GM23338 (cell line): ENCODE measurements at places on chromosomes 6 and 20. TPM values are rescaled to one million over a fixed set of nuclear protein-coding genes. Genes with fewer than 3 reads are reported as not detected.

The STX11 gene
- 0.08 and 0.35 TPM in 2 replicates for total RNA-seq

The NRSN1 gene
- 0.54 and 1.5 TPM in 2 replicates for total RNA-seq

The NKAIN2 gene
- 1.1 TPM in 1 of 2 replicates, not detected in the other for total RNA-seq

The TNNC2 gene
- total RNA-seq = 0.59 TPM in 1 of 2 replicates, not detected in the other

The MEI4 gene
- 0.16 and 0.63 TPM in 2 replicates for total RNA-seq

The PPP1R16B gene
- 11.5 and 12.0 TPM in 2 replicates for total RNA-seq

The ILRUN gene
- 76.4 and 80.1 TPM in 2 replicates for total RNA-seq

The TREM1 gene
- total RNA-seq = not detected in 2 replicates

The PACSIN1 gene
- 6.2 and 8.7 TPM in 2 replicates for total RNA-seq

The MYBL2 gene
- 95.3 and 131 TPM in 2 replicates for total RNA-seq

GRCh38 chr6:52588087-52588709, 11.3 kb upstream of the TRAM2 start:
- H3K36me3 ChIP-seq = no peaks in the 10 kb centered on the region
- no peaks in the 10 kb centered on the region; the same call in 1 of the 2 replicates for H3K4me1 ChIP-seq
- H3K4me3 ChIP-seq = no peak overlapping the region
- DNase-seq = no peak
- H3K27me3 ChIP-seq = no peaks in the 10 kb centered on the region

- no peak overlapping the region for H3K27ac ChIP-seq
- H3K27me3 ChIP-seq = no peaks in the 10 kb centered on the region
- no peak overlapping the region for H3K4me3 ChIP-seq
Observed at GRCh38 chr6:37547564-37548061, 47.9 kb upstream of the CCDC167 start.

GRCh38 chr20:12207875-12208274, 290.2 kb downstream of the BTBD3 start:
- H3K4me3 ChIP-seq = no peak overlapping the region
- H3K27ac ChIP-seq = no peak overlapping the region
- no peaks in the 10 kb centered on the region for H3K27me3 ChIP-seq
- DNase-seq = peak; percentile 86
- H3K4me1 ChIP-seq = no peaks in the 10 kb centered on the region
- no peaks in the 10 kb centered on the region for H3K36me3 ChIP-seq

- no peaks in the 10 kb centered on the region for H3K27me3 ChIP-seq
- H3K27ac ChIP-seq = no peak overlapping the region
- DNase-seq = no peak
- no peaks in the 10 kb centered on the region for H3K36me3 ChIP-seq
Observed at GRCh38 chr6:46393161-46393939, 97.9 kb downstream of the RCAN2 start.

- DNase-seq = no peak
- no peaks in the 10 kb centered on the region for H3K4me1 ChIP-seq
- no peaks in the 10 kb centered on the region for H3K36me3 ChIP-seq
- no peak overlapping the region for H3K4me3 ChIP-seq
Observed at GRCh38 chr20:41330343-41330720, 10.3 kb upstream of the LPIN3 start.

DNA sequence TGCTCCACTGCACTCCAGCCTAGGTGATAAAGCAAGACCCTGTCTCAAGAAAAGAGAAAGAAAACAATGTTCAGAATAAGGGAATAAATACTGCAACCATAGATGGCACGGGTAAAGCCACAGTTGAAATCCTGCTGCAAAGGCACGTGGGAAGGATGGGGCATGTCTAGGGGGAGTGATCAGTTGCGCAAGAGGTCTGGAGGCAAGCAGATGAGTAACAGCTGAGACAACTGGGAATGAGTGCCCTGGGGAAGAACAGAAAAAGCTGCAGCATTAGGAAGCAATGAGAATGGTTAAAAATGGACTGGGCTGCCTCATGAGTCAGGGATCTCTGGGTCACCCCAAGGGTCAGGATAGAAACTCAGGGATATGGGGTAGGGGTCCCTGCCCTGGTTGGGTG, 96.3 kb downstream of the GMPR start:
- H3K27me3 ChIP-seq = no peaks in the 10 kb centered on the region
- no peak overlapping the region for H3K27ac ChIP-seq
- DNase-seq = no peak
- no peaks in the 10 kb centered on the region; the same call in 1 of the 2 replicates for H3K4me1 ChIP-seq
- no peak overlapping the region for H3K4me3 ChIP-seq

DNA sequence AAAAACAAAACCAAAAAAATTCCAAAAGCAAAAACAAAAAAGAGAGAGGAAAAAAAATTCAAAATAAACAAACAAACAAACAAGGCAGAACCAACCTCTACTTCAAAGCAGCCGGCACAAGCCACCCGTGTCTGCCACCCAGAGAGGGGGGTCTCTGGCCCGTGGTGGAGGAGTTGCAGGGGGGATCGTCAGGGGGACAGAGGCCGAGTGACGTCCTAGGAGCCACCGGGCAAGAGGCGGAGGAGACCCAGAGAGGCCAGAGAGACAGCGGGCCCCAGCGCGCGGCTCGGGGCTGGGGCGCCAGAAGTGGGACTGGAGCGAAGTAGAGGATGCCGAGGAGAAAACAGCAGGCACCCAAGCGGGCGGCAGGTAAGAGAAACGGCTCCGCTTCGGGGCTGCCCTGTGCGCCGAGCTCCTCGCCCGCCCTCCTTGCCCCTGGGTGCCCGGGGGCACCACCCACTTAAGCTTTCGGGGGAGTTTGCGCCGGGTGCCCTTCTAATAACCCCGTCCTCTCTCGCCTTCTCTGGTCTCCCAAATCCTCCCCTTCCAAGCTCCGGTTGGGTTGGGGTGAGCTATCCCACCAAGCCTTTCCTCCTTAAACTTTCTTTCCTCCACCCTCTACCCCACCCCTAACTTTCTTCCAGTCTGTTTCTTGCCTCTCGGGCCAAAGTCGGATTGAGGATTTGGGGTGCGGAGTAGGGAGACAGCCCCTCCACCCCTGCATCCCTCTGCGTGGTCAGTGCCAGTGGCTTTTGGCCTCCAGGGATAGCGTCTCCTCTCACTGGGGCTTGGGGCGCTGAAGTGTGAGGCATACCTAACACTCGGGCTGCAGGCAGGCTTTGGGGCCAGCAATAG, 1.0 kb downstream of the TSHZ2 start:
- no peaks in the 10 kb centered on the region for H3K36me3 ChIP-seq
- H3K4me3 ChIP-seq = peak overlapping the region; percentile 93
- H3K27ac ChIP-seq = no peak overlapping the region
- peaks cover 9% of the 10 kb centered on the region for H3K4me1 ChIP-seq
- H3K27me3 ChIP-seq = peaks cover 20% of the 10 kb centered on the region

DNA sequence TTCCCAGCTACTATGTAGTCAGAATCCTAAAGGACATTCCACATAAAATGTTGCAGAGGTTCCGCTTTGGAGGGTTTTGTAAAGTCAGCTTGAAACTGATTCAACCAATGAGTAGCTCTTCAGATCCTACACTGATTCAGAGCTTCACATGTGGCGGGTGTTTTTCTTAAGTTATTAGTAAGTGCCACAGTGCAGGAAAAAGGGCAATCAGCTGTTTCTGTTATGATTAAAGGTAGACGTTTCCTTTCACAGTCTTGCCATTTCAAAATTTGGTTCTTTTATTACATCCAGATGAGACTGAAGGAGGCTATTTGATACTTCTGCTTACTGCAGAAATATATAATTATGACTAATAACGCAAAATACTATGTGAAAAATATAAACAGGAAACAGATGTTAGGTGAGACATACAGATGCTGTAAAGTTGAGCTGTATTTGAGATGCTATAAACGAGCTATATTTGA, 443.9 kb downstream of the CDKAL1 start:
- H3K27me3 ChIP-seq = no peaks in the 10 kb centered on the region
- no peaks in the 10 kb centered on the region for H3K4me1 ChIP-seq
- H3K36me3 ChIP-seq = no peaks in the 10 kb centered on the region
- no peak for DNase-seq
- H3K4me3 ChIP-seq = no peak overlapping the region

DNA sequence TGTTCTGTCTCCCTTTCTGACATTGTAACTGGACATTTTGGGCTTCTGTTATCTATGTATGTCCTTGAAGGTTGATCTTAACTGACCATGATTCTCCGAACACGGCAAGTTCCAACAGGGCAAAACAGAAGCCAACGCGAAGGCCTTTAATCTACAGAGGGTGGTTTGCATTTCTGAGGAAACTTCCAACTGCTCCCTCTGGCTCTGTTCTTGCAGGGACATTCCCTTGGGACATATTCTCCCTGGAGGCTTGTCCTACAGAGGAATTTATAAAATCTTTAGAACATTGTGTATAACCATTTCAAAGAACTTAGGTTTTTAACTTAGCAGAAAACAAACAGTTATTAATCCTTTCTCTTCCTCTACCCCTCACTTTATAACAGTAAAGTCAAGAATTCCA, 189.0 kb upstream of the CDYL start:
- H3K36me3 ChIP-seq = no peaks in the 10 kb centered on the region

GRCh38 chr6:135030532-135031178, 24.0 kb downstream of the HBS1L start:
- no peaks in the 10 kb centered on the region for H3K27me3 ChIP-seq
- H3K4me1 ChIP-seq = 0 out of 2 replicates have a peak, but pooled peaks cover under 1% of the 10 kb centered on the region
- peaks cover 6% of the 10 kb centered on the region; the same call in 1 of the 2 replicates for H3K36me3 ChIP-seq
- no peak overlapping the region for H3K27ac ChIP-seq

DNA sequence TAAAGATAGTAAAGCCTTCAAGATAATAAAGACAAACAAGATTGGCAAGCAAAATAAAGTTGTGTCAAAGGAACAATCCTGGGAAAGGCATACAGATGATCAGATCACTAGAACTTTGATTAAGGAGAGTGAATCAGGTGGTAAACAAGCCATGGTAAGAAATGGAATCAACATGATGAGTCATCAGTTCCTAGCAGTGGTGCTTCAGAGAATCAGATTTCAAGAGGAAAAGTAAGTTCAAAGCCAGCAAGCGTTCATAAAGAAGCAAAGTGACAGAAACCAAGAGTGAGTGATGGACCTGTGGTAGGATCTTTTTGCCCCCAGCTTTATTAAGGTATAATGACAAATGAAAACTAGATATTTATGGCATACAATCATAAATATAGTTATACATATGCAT, 340.4 kb downstream of the TPBG start:
- no peaks in the 10 kb centered on the region for H3K27me3 ChIP-seq
- no peak overlapping the region for H3K27ac ChIP-seq
- H3K4me3 ChIP-seq = no peak overlapping the region
- H3K36me3 ChIP-seq = no peaks in the 10 kb centered on the region
- DNase-seq = no peak
- H3K4me1 ChIP-seq = no peaks in the 10 kb centered on the region

GRCh38 chr6:102944475-102944874, 1551.0 kb downstream of the GRIK2 start:
- no peaks in the 10 kb centered on the region for H3K36me3 ChIP-seq
- no peak for DNase-seq
- no peak overlapping the region for H3K4me3 ChIP-seq
- no peaks in the 10 kb centered on the region for H3K27me3 ChIP-seq

DNA sequence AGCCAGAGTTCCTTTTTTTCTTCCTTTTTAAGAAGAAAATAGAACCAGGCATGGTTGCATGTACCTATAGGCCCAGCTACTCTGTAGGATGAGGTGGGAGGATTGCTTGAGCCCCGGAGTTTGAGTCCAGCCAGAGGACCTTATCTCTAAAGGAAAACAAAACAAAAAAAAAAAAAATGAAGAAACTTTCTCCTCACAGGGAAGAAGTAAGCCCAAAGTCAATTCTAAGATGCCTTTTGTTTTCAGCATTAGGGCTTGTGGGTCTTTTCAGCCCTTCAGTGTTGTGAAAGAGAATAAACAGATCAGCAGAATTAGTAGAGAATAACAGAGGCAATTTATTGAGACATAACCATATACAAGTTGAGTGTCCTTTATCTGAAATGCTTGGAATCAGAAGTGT, 26.8 kb downstream of the ZNF451 start:
- DNase-seq = no peak
- H3K27me3 ChIP-seq = no peaks in the 10 kb centered on the region
- H3K4me3 ChIP-seq = no peak overlapping the region
- no peaks in the 10 kb centered on the region for H3K36me3 ChIP-seq
- H3K4me1 ChIP-seq = no peaks in the 10 kb centered on the region
